Fibroblast of skin of back (primary cell): ENCODE measurements at places on chromosomes 6 and 20.

DNA sequence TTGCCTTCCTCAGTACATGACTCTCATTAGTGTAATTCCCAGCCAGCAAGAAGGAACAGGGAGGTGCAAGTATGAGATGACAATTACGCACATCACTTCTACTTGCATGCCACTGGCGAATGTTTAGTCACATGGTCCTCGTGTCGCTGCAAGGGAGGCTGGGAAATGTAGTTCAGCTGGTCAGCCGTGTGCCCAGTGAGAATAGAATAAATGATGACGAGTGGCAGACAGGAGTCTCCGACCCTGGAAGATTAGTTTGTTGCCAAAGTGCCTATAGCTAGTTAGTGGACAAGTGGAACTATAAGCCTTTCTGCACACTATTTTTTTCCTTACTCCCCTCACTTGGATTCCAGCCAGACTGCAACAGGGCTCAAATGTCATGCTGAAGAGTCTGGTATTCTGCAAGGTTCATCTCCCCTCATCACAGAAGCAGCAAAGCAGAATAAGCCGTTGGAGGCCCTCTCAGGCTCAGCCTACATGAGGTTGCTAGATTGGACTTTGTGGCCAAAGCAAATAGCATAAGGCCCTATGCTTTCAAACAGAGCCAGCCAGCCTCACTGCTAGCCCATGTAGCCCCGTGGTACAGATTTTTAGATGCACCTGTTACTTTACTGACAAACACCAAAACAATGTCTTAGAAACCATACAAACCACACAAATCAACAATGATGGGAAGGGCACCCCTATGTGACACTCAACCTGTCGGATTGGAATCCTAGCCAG is 9.7 kb downstream of the LINC00237 start:
- DNase-seq, result no peak

- no peak for DNase-seq
Observed at GRCh38 chr20:35003211-35004031, 47.8 kb downstream of the MYH7B start.

DNA sequence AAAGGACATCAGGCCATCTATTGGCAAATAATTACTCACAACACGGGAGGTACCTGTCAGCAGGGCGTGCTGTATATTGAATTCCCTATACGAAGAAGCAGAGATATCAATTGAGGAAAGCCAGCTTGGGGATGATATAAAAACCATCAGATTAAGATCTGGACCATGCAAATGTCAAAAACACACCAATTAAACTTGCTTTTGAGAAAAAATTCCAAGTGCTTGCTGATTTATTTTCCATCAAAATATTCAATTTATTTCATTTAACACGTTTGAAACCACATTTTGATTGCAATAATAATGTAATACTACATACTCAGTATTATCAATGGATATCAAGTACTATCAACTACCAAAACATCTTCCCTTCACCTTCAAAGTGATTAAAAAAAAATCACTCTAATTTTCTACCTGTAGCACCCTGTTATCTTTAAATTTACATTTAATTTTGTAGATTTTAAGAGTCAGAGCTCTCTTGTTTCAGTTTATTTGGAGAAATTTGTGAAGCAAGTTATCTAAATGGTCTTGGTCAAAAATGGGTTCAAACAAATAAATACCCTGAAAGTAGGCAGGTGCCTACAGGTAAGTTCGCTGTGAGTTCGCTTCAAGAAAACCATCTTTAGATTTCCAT is 6.8 kb upstream of the TBX18 start:
- DNase-seq, result no peak

GRCh38 chr6:3208098-3208774 is 19.2 kb downstream of the TUBB2B start:
- peak; percentile 92 for DNase-seq

DNA sequence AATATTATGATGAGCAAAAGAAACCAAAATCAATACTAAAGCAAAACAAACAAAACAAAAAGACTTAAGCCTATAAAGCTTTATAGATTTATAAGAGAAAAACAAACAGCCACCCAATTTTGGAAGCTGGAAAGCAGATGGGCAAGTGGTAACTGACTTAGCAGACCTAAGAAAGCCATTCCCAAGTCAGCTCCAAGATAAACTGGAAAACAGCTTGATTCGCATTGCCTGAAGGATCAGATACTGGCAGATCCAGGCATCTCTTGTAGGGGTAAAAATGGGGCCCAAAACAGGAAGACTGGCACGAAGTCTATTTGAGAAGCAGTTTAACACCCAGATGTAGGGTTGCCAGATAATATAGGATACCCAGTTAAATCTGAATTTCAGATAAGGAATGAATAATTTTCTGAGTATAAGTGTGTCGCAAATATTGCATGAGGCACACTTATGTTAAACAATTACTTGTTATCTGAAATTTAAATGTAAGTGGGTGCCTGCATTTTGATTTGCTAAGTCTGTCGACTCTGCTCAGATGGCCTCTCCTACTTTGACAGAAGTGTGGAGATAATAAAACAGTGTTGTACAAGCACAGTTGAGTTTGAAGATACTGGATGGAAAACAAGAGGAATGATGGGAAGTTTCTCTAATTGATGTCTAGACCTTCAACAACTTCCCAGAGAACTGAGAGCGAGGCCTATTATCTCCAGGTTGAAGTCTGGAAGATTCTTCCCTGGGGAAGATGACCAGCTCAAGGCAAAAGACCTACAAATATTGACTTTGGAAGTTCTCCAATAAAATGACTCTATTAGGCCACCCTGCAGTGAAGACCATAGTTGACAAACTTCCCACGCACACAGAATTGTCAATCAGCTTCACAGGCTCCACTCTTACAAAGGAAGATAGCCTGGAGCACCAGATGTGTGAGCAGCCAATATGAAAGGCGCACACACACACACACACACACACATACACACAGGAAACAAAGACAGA is 113.4 kb downstream of the FAM50B start:
- peak; percentile 84 for DNase-seq

DNA sequence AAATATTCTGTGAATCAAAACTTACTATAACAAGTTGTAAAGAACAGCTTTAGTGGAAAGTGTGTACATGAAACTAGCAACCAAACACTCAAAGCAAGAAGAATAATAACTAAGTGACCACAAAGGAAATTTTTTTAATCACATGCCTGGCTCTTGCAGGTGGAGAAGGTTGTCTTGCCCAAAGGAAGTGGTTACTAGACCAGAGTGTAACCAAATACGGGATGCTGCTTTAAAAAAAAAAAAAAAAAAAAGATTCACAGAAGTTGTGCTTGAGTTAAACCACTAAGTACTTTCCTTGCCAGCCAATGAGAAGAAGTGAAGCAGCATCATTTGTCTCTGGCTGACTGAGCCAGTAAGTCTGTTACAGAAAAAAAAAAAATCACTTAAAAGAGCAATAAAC is 19.1 kb upstream of the HLA-DQB1 start:
- no peak for DNase-seq

GRCh38 chr6:30260036-30260504 is 46.9 kb upstream of the TRIM26 start:
- DNase-seq, result no peak

DNA sequence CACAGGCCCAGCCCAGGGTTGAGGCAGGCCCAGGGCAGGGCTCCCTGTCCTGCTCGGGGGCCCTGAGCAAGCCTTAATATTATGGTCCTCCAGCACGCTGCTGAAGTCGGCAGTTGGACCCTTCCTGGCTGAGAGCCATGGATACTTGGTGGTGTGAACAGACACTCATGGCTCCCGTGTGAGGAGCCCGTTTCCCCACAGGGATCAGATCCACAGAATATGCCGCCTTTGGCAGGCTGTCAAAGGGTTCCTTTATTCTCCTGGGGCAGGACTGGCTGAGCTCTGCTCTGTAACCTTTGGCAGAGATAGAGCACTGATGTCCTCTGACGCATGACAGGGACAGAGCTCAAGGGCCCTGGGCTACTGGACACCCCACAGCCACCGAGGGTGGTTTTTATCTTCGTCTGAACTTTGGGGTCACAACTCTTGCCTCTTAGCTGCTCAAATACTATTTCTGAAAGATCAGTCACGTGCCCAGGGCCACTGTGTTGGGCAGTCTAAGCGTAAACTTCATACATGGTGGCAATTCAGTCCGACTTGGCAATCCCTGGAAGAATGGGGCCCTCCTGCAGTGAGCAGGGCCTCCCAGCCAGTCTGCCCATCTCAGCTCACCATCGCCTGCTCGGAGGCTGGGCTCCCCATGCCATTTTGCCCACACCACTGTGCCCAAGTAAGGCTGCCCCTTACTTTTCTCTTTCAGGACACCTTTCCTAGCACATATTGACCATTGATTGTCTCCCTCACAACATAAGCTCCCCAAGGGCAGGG is 49.1 kb downstream of the TTI1 start:
- no peak for DNase-seq

GRCh38 chr6:86963352-86963751 is 26.0 kb downstream of the HTR1E start:
- DNase-seq, result peak; percentile 13

DNA sequence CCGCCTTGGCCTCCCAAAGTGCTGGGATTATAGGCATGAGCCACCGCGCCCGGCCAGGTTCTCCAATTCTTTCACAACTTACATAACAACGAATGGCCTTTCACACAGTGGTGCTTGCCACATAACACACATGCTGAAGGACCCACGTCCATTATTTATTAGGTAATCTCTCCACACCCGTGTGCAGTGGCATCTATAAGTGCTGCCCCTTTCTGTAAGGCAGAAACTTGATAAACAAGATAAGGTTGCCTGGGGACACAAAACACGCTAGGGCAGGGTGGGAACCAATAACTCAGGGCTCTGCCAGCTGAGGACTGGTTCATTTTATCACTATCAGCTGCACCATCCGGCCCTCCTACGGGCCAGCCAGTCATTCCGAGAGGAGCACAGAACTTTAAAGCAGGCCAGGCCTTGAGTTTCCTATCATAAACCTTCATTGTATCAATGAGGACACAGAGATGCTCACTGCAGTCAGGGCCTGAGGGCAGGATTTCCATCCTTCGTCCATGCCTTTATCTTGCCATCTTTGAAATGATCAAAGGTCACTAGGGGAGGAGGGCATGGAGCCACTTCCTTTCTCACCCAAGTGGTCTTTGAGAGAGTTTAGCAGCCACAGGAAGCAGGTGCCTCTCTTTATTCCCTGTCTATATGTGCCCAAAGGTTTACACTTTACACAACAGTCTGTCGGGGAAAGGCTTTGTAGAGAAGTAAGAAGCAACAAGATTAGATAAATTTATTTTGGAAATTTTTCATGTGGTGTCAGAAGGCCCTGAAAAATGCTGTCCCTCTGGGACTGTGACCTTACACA is 37.6 kb downstream of the GPLD1 start:
- no peak for DNase-seq

DNA sequence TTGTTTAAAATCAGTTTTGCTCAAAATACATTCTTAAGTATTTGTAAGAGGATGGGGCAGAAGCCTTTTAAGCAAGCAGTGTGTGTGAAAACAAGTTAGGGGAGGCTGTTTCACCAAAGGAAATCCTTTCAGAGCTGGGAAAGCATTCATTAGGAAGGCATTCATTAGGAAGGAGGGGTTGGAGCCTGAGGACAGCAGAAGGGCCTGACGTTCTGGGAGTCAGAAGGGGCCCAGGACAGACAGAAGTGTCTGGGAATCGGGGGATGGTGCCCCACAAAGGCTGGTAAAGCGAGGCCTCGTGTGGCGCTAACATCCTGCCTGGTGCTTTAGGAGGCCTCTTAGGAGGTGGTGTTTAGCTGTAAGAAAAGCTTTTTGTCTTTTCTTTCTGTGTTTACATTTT is 80.6 kb upstream of the NXT1 start:
- DNase-seq, result no peak

DNA sequence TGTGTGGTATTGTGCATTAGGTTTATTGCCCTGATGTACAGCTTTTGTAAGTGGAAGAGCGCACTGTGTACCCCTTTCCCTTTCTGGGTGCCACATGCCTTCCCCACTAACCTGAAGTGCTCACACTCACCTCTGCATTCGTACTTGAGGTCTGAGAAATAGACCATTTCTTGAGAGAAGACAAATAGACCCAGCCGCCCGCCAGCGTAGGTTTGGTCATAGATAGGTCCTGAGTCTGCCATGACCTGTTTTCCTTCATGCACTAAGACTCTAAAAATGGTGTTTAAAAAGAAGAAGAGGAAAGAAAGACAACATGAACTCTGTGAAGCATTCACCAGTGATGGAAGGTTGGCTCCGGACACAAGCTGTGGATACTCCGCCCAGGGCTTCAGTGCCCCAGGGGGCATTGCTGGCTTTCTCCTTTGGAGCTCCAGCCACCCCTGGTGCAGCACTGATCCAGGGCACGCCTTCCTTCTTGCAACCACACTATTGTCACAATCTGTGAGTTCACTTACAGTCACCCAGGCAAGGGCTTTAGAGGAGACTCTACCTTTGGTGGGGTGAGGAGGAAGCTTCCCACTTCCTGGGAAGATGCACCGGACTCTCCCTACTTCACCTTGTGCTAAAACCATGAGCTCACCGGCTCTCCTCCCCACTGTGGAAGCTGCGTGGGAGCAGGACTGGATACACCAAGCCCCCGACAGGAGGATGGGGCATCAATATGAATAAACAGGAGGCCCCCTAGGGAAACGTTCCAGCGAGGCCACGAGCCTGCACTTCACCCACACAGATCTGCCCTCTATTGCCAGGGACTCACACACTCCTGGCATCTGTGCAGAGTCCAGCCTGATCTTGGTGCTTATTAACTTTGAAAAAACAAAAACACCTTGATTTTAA is 33.3 kb downstream of the THBS2 start:
- no peak for DNase-seq

GRCh38 chr20:4067600-4068261 is 52.4 kb upstream of the RNF24 start:
- DNase-seq, result peak; percentile 91

DNA sequence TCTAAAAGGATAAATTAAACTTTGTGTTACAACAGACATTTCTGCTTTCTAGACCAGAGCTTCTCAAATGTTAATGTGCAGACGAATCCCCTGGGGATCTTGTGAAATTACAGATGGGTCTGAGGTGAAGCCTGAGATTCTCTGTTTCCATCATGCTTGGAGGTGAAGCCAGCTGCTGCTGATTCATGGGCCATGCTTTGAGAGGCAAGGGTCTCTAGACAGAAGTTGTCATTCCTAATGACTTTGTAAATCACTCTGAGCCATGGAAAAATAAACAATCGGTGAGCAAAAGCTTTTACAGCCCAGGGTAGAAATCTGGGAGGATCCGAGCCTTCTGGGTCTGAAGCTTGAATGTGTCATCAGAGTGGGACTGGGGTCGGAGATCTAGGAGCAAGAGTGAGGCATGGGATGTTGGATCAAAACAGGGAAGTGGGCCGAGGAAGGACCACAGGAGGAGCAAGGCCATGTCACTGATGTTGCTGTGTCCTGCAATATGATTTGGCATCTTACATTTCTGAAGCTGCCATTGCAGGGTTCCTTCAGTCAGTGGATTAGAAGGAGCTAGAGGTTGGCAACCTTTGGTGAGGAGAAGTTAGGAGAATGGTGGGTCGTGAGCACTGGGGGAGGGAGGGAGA is 77.3 kb downstream of the TRMT11 start:
- DNase-seq, result peak; percentile 28
